EL (cell line): ENCODE measurements at places on chromosomes 3 and 15.

DNA sequence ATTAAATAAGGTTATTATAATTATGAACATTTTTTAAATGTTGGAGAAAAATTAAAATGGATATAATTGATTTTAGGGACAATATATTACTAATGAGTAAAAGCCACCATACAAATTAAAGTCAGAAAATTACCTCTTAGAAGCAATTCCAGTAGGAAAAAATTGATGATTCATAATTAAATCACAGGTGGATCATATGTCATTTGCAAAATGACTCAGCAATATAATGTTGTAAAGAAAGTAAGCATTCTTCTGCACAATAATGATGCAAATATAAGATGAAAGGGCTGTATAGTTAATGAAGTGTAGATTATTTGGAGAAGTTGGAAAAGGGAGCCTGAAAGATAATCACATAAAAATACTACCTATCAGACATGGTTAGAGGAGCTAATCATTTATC lies 25.8 kb downstream of the ZPLD1 start:
- DNase-seq, result no peak

DNA sequence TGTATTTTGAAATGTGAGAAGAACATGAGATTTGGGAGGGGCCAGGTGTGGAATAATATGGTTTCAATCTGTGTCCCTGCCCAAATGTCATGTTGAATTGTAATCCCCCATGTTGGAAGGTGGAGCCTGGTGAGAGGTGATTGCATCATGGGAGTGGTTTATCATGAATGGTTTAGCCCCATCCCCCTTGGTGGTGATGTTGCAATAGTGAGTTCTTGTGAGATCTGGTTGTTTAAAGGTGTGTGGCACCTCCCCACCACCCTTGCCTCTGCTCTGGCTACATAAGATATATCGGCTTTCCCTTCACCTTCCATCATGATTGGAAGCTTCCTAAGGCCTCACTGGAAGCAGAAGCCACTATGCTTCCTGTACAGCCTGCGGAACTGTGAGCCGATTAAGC lies 23.9 kb upstream of the TMEM108 start:
- no peak for DNase-seq

DNA sequence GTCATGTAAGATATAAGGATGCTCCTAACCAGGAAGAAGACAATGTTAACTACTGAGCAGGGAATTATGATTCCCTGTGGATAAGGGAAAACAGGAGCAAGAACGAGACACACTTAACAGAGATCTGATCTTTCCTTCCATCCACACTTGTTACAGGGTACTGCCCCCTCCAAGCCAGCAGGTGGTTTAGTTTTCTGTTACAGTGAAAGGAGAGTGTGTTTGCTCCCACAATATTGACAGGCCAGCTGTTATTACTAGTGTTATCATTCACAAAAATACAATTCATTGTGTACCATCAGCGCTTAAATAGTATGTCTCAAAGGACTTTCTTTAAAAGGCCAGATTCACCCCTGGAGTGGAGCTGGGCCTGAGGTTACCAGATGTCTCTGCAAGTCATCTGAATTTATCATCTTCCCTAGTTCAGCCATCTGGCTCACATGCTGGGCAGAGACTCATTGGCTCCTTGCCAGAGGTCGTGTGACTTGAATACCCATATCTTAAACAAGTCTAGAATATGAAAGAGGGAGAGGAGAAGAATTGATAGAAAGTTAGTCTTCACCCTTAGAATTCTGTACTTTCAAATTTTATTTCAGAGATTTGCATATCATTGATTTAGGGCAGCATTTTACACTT lies 16.8 kb upstream of the FMN1 start:
- DNase-seq, result peak; percentile 26

GRCh38 chr15:81666839-81667238 lies 292.8 kb upstream of the TMC3 start:
- no peak for DNase-seq

DNA sequence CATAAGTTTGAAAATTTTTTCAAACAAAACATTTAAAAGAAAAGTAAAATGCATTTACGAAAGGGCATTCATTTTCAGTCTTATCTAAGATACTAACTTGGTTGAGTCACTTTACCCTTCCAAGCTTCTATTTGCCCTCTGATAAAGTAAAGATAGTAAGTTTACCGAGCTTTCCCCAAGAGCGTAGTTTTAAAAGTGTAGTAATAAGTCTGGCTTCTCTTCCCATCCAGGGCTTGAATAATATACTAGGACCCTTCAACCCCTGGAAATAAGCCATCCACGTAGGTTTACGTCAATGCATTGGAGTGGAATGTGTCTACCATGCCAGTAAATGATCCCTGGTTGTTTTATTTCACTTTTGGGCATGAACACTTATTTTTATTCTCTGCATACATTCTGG lies 608.3 kb downstream of the NTRK3 start:
- peak; percentile 5 for DNase-seq
